Natural killer cell (primary cell): ENCODE measurements at places on chromosomes 11 and 22.

- no peak for DNase-seq
Observed at GRCh38 chr22:36900225-36900624, 13.2 kb upstream of the CSF2RB start.

DNA sequence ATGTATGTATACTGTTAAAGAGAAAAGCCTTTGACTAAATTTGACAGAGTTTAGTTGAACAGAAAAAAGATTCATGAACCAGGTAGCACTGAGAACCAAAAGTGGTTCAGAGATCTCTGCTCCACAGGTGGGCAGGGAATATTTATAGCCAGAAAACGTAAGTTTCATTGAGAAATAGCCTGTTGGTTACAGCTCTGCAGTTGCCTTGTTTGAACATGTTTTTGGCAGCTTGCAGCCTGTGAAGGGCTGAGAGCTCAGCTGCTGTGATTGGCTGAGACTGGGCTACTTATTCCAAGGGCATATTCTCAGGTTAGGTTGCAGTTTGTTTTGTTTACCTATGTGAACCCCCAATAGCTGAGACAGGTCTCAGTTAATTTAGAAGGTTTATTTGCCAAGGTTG lies 13.5 kb upstream of the ZNF74 start:
- no peak for DNase-seq

DNA sequence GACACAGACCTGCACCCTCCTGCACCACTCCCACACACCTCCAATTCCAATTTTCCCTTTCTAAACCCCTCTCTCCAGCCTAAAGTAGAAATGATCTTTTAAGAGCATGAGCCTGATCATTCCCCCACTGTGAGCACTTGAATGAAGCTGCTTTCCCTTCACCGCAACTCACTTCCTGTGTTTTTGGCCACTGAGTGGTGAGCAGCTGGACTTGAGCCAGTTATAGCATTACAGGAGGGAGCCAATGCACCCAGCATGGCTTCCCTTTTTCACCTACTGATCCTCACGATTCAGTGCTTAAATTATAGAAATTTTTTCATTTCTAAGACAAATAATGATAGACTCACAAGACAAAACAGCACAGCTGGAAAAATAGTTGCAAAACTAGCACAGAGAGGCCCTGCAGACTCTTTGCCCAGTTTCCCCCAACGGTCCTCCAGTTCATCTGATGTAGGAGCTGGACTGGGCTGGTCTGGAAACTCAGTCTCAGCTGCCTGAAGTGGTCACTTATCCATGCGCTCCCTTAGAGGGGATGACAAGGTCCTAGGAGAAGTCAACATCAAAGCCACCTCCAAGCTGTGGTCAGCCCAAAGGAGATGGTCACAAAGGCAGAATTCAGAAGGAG lies 9.7 kb upstream of the APOL4 start:
- DNase-seq, result no peak

DNA sequence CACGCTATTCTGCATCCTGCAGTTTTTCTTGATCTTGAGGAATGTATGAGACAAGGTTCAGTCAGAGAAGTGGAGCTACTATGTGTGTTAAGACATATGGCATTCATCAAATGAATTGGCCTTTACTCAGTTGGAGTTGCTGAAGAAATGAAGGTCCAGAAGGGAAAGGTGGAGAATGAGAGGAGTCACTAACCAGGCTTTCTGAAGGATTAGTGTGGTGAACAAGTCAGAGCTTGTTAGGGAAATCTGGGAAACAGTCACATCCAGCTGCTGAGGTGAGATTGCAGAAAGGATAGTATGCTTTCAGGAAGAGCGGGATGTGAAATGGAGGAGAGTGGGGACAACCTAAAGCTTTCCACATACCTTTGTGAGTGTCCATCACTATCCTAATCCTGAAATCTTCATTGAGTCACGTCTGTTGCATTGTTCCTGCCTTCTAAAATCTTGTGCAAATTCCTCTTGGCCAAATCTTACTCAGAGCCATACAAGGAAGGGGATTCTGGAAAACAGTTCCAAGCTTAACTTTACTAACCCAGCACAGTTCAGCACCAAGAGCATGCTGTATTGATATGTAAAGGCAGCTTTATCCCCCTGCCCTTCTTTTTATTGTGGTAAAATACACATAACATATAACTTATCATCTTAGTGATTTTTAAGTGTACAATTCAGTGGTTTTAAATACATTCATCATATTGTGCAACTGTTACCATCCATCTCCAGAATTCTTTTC lies 11.4 kb upstream of the PITPNB start:
- DNase-seq, result no peak

DNA sequence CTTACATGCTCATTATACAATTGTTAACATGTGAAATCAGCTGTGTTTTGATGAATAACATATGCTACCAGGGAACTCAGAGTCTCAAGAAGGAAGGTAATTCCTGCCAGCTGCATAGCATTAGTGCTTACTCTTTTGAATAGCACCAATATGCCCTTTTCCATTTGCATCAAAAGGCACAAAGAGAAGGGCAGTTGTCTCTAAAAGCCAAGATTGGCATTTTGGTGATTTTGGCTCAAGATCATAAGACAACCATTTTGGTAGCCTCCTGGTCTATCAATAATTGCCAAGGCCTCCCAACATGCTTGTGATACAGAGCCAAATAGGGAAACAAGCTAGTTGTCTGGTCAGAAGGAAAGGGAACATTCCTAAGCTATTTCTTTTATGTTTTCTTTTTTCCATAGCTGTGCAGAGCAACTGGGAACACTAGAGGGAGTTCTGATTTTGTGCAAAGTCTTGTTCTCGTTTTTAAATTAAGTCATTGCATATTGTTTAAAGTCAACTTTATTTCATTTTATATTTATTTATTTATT lies 416.7 kb upstream of the CHORDC1 start:
- no peak for DNase-seq

DNA sequence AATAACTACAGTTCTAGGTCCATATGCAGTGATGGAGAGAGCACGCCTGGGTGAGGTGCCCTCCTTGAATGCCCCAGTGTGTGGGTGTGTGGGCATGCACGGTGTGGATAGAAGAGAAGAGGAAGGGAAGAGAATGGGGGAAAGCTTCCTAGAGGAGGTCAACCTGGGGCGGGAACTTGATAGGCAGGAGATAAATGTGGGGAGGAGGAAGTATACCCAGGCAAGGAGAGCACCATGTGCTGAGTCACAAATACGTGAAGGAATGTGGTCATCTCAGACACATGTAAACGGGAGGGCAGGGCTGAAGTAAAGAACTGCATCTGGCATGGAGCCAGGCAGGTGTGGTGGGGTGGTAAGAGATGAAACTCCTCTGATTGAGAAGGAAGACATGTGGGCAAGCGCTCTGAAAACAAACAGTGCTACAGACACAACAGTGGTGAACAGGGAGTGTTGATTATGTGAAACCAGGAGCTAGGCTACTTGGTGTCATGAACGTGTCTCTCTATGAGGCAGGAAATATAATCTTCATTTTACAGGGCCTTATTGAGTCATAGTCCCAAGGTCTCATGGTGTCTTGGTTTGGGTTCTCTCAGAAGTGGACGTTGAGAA lies 61.5 kb upstream of the EED start:
- DNase-seq, result peak; percentile 50

- no peak for DNase-seq
Observed at GRCh38 chr11:65352783-65353182, 1.8 kb upstream of the TIGD3 start.

- DNase-seq, result no peak
Observed at GRCh38 chr11:21612326-21612725, 580.6 kb upstream of the ANO5 start.

DNA sequence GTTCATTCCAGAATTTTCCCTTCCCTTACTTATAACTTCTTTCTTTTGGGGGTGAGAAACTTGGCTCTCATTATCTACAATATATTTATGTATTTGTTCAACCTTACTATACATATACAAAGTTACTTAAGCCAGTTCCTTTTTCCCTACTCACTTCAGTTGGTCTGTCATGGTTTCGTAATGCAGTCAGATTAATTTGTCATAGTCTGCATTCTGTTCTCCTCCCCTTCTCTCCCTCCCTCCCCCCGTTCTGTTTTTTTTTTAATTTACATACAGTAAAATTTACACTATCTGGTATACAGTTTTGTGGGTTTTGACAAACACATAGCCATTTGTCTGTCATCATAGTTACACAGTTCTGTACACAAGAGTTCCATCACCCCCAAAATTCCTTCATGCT lies 71.8 kb upstream of the ADORA2A start:
- no peak for DNase-seq

DNA sequence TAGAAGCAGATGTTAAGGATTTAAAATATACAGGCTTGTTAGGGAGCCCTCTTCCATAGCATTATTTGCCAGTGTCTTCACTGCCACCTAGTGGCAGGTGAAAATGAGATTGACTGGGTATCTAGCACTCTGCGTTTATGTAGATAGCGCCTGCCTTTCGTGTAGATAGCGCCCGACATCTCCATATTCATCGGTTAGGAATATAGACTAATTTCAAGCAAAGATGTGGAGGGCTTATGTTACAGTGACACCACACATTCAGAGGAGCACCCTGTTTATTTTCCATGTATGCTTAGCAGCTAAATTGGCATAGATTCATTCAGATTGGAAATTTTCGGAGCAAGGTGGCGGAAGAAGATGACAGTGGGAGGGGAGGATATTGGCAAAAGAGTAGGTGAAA lies 72.0 kb downstream of the SLC5A12 start:
- DNase-seq, result no peak

- DNase-seq, result peak; percentile 50
Observed at GRCh38 chr11:123429913-123430720, at the start of gene GRAMD1B. Gene GRAMD1B (plus strand): TSS chr11:123430269. CDS start chr11:123430793, 524 bp downstream.

DNA sequence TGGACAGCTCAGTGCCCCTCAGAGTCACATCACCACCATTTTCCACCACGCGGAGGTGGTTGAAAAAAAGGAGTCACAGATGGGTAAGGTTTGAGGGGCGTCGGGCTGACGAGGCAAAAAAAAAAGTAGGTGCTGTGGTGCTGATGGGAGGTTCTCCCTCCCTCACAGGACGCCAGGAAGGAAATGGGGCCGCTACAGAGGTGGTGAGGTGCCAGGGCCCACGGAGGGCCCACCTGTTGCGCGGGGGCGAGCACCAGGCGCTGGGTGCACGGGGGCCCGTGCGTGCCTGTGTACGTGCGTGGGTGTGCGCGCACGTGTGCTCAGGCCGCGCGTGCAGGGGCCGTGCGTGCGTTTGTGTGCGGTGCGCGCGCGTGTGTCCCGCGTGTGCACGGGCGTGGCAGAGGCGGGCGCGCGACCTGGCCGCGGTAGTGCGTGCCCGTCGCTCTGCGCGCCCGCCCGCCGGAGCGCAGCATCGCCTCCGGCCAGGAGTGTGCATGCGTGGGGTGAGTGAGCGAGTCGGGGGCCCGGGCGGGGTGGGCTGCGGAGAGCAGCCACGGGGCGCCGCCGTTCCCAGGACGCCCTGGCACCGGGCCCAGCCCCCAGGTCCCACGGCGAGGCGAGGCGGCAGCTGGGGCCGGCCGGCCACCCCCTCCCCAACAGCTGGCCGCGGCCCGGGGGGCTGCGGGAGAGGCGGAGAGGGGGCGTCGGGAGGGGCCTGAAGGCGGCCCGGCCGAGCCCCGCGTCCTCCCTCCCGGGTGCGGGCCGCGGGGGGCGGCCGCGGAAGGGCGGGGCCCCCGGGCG lies 2.8 kb downstream of the PDGFB start:
- peak; percentile 87 for DNase-seq

- DNase-seq, result no peak
Observed at GRCh38 chr22:23210428-23211170, 30.3 kb downstream of the BCR start.

DNA sequence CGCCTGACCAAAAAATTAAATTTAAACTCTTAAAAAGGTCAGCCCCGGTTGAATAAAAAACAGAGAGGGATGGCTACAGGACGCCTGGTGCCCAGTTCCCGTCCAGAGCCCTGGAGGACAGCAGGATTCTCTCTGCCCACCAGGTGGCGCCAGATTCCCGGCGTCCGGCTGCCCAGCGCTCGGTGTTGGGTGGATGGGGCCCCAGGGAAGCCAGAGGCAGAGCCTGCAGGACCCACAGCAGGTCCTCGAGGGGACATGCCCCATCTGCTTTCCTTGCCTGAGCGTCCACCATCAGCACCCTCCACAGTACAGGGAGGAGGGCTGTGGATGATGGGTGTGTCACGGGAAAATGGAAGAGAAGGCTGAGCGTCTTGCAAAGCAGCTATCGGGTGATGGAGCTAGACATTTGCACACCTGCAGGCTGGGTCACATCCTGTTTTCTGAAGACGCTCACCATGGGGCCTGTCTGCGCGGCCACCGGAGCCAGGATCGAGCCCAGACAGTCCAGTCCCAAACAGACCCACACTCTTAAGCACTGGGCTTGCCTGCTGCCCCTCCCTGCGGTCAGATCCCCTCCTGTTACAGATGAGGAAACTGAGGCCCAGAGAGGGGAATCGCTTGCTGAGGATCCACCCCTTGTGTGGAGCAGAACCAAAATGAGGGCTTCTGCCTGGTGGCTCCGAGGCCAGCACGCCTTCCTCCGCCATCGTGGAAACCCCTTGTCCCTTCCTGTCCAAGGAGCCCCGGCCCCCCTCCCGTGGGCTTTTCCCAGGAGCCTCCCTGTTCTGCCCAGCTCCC lies 18.5 kb upstream of the CBX7 start:
- DNase-seq, result peak; percentile 91

- peak; percentile 63 for DNase-seq
Observed at GRCh38 chr22:46612904-46613605, 7.1 kb upstream of the GRAMD4 start.

DNA sequence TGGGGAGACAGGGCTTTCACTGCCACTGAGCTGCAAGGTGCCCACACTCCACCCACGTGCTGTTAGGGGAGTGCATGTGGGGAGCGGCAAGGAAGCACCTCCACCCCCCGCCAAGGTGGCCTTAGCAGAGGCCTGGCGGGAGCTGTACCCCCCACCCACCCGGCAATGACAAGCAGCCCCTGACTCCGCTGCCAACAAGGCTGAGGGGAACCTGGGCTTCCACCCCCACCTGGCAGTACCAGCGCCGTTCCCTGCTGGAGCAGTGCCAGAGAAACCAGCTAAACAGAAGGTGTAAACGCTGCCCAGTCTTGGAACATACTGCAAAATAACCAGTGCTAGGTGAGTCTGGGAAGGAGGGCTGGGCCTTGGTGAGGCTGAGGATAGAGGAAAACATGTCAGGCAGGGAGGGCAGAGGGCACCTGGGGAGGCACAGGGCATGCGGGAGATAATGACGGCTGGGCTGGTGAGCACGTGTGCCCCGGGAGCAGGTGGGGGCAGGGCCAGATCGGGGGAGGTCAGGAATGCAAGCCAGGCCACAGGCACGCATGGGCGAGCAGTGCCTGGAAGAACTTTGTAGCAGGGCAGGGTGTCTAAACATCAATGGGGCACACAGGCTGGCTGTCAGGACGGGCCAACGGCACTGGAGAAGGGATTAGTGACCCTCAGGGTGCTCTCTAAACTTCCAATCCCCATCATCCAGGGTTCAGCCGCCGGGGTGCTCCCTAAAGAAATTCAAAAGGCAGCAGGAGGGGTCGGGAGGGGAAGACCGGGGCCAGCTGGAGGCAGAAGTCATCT lies 6.6 kb downstream of the CERK start:
- no peak for DNase-seq
